ENCODE measurements at places on chromosomes 5 and 9.
A peak's percentile ranks its signal among the peaks of the same experiment; 100 is the strongest.

GRCh38 chr5:115557667-115558387, 13.3 kb upstream of the FEM1C start:
- no peak for DNase-seq

GRCh38 chr9:37788332-37788731, 3.5 kb upstream of the EXOSC3 start:
- DNase-seq, result no peak

DNA sequence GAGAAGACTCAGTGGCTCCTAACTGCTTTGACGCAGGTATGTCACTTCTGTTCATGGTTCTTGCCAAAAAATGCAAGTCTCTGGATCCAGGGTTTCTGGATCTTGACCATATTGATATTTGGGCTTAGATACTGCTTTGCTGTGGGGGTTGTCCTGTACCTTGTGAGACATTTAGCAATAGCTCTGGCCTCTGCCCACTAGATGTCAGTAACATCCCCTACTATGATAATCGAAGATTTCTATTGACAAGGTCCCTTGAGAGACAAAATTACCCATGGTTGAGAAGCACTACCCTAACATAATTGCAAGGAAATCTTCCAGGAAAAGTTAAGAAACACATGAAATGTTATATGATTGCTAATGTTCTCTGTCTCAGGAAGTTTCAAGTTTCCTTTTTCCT, 285.4 kb downstream of the TMEM232 start:
- DNase-seq, result peak; percentile 42

DNA sequence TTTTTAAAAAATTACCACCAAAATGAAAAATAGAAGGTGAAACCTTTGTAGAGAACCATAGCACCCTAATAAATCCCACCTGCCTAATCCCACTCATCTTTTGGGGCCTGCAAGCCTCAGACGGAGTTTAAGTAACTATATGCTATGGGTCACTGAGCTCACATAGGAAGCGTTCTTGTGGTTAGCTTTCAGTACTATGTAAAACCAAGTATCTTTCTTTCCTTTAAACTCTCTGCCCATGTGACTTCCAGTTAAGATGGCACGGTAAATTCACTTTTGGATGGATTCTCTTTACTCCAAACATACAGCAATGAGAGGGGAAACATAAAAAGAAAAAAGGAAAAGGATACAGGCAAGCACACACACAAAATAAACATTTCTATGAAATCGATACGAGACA, 50.9 kb downstream of the FANCC start:
- no peak for DNase-seq

DNA sequence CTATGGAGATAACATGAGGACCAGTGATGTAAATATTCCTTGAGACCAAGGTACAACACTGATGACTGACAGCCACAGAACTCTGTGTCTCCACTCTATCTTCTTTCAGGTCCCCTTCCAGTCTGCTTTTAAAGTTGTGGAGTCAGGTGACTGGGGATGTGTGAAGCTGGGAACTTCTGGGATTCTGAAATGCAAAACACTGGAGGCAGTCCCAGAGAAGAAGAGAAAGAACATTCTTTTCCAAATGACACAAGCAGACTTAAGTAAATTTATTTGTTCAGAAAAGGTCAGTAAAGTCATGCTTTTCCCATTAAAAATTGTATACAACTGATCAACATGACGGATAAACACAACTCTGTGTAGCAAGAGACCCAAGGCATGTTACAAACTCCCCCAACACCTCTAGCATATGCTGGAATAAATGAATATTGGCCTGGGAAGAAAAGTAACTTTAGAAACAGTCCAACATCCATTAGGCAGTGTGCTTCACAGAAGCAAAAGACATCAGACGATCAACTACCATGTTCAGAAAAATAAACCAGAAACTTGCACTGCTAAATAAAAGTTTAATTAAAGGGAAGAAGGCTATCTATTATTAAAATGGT, 92.4 kb upstream of the IFNK start:
- no peak for DNase-seq

DNA sequence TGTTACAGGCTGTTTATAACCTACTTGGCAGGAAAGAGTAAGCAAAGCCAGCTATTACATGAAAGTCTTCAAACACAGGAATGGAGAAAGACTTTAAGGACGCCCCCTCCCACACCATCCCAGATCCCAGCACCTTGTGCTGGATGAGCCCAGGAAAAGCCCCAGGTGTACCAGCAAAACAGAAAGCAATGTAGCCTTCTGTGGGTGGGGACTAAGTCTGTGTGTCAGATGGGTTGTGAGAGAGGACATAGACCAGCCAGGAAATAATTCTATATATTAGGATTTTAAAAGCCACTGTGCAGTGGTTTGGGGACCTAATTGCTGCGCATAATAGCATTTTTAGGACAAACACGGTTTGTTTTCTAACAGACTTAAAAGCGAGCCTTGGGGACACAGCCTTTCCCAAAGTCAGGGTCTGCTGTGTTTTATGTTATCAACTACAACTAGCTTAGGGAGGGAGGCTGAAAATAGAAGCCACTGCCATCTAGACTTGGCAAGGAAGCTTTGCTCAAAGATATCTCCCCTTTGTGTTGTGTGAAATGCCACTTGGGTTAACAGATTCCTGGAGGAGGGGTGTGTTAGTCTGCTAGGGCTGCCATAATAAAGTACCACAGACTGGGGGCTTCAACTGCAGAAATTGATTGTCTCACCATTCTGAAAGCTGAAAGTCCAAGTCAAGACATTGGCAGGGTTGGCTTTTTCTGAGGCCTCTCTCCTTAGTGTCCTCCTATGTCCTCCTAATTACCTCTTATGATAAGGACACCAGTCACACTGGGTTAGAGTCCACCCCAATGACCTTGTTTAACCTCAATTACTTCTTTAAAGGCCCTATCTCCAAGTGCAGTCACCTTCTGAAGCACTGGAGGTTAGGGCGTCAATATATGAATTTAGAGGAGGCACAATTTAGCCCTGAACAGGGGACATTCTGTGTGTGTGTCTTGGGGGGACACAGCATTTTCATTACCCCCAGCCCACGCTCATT, 17.2 kb upstream of the UBE2QL1 start:
- no peak for DNase-seq

DNA sequence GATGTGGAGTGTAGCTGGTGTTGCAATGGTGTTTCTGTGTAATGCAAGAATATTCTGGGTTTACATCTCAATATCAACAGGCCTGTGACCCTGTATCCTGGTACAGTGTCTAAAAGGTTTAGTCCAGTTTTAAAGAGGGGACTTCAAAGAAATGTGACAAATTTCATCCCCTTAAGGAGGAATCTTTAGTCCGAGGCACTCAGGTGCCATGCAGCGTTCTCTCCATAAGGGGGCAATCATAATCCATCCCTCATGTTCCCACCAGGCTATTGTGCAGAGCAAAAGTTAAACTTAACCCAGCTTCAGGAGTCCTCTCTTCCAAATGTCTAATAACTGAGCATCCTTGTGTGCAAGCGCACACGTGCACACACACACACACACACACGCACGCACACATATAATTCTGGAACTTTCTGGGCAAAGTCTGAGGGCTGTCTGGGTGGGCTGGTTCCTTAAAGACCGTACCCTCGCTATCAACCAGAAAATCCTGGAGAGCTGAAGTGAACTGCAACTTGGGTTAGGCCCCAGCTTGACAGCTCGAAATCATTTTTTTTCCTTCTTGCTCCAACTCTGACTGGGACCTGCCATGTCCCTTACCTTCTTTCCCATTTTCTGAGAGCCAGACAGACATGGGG, 46.0 kb downstream of the CRB2 start:
- DNase-seq, result peak; percentile 51
